ENCODE measurements at places on chromosomes 4 and X.

GRCh38 chr4:77021614-77022089 is 54.1 kb downstream of the CCNI start:
- peak; percentile 87 for DNase-seq

DNA sequence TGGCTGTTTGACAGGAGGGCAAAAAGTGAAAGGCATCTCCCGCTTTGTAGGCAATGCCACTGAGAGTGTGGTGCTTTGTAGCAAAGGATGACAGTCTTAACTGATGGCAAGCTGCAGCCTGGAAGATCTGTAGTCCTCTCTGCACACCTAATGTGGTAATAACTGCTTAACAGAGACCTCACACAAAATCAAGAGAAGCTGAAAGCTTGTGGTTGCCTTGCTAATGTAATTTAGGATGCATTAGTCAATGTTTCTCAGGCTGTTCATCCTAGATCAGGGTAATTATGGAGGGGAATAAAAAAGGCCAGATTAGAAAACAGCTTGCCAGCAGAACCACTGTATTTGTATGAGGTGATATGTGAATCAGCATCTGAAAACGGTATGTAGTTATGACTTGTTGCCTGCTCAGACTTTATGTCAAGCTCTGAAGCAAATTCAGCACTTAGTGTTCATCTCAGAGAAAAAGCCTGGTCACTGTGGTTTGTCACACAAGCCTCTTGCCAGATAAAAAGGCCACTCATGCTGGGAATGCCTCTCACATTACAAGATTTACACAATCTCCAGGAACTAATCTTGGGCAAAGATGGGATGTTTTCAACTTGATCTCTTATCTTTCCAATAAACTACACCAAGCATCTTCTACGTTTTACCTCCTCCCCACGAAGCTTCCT is 130.8 kb downstream of the ENOX2 start:
- DNase-seq, result peak; percentile 46

GRCh38 chr4:121148000-121148399 is 16.1 kb downstream of the TNIP3 start:
- peak; percentile 86 for DNase-seq

GRCh38 chrX:97594646-97595224 is 711.0 kb downstream of the RPA4 start:
- no peak for DNase-seq

DNA sequence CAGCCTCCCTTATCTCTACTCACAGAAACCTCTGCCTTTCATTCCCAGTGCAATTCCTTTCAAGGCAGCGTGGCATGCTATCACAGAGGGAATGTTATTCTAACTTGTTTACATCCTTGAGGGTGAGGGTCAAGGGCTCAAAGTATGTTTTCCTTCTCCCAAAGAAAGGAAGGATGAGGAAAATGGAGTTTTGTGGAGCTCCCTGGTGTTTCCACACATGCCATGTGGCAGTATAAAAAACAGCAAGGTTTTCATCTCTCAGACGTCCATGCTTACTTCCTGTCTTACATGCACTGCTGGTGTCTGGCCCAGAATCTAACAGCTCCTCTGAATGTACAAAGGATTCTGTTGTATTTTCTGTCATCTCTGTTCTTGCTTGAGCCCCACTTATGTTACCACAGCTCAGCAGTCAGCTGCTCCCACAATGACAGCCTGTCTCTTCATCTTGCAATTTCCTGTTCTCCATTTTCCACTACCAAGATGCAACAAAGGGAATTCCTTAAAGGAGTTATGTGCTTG is 128.0 kb downstream of the SNCA start:
- DNase-seq, result peak; percentile 11

- DNase-seq, result no peak
Observed at GRCh38 chr4:113825272-113825671, 63.7 kb upstream of the CAMK2D start.

GRCh38 chr4:36824682-36825081 is 419.9 kb upstream of the NWD2 start:
- DNase-seq, result no peak

DNA sequence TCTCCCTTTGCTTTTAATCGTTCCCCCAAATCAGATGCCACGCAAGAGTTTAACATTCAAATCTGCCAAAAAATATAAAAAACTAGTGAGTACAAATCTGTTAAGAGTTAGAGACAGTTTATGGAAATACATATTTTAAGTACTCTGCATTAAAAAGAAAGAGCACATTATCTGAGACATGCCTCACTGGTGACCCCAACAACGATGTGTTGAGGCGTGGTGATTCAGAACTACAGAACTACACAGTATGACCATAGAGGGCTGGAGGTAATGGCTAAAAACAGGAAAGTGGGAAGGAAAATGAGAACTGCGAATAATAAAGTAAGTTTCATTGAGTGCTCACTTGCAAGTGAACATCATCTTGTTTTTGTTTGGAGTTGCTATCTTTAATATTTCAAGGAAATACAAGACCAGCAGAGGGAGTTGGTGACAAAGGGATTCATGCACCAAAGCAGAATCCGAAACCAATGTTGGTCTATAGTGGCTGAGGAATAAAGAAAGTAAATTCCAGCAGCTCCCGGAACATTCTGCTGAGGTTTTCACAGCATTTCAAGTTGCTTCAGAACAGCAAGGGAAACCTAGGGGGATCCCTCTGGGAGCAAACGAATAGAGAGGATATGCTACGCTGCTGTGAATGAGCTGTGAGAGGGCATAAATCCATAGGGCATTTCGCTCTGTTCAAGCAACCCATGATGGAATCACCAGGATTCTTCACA is 92.2 kb downstream of the DCHS2 start:
- DNase-seq, result peak; percentile 43

GRCh38 chr4:94680176-94680862 is 77.4 kb upstream of the BMPR1B start:
- DNase-seq, result no peak

DNA sequence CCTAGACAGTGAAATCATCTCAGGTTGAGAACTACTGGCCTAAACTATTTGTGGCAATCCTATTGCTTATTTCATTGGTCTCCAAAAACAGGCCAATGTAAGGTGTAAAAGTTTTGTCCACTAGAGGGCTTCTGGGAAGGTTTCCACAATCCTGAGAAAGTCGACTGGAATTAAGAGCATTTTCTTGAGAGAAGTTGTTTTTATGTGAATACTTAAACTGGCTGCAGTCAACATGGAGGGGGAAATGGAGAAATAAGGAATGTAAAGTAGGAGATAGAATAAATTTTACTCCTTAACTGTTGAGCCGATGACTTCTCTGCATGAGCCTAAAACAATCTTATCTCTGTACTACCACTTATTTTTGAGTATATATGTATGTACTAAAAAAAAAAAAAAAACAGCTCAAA is 11.0 kb upstream of the EIF4E start:
- peak; percentile 76 for DNase-seq

DNA sequence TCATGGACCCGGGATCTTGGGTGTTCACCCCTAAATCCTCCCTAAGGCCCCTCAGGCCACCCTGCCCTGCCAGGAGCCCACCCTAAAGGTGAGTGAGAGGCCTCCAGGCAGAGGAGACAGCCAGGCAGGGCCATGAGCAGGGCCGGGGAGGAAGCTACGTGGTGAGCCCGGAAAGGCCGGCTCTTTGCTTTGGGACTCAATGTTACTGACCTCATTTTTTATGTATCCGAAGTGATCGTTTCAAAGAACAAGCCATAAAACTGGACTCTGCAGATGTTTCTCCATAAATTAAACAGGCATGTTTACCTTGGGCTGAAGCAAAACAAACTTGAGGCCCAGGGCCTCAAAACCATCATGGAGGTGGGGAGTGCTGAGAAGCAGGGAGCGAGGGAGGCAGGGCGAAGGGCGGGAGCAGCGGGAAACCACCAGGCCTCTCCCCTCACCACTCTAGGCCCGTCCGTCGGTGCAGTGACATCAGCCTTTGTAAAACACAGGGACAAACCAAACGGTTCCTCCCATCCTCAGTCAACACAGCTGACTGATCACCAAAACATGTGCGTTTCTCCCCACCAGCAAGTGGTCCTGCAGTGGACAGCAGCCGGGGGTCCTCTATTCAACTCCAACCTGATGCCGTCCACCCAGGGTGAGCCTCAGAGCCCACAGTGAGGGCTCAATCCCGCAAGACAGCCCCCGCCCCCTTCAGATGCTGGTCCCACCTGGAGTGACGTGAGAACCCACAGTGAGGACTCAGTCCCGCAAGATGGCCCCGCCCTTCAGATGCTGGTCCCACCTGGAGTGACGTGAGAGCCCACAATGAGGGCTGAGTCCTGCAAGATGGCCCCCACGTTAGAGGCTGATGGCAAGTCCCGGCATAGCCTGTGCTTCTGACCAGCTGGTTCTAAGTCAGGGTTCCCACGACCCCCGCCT is 102.9 kb upstream of the LRPAP1 start:
- DNase-seq, result no peak

GRCh38 chr4:53532521-53532920 is 58.8 kb downstream of the LNX1 start:
- peak; percentile 80 for DNase-seq

DNA sequence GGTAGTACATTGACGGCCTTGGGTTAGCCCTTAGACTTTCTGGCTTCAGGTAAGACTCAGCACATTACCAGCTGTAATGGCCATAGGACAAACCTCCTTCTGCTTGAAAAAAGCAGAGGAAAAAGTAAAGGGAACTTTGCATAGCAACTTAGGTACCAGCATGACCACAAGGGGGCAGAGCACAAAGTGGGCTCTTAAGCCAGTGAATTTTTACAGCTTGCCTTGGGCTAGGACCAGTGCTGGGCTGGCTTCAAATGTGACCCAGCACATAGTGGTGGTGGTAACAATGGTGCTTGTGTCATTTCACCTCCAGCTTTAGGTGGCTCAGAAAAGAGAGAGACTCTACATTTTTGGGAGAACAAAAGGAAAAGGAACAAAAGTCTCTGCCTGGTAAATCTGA is 66.1 kb downstream of the KLHL4 start:
- DNase-seq, result no peak

GRCh38 chr4:41285202-41285863 is 28.6 kb downstream of the UCHL1 start:
- DNase-seq, result peak; percentile 11

GRCh38 chr4:112099701-112100297 is 45.5 kb upstream of the FAM241A start:
- peak; percentile 62 for DNase-seq

DNA sequence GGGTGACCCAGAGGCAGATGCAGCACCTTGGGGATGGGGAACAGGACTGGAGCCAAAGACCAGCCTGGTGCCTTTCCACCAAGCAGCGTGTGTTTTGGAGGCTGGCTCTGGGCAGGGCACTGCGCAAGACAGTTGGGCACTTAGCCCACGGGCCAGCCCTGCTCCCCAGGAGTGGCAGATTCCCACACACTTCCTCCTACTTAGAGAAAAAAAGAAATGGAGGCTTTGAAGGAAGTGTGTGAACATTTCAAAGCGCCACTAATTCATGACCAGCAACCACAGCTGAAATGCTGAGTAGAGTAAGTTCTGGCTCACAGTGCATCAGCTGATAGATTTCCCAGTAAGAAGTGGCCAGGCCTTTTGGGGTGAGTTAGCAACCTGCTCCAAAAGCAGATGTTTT is 54.9 kb upstream of the LGI2 start:
- no peak for DNase-seq

GRCh38 chr4:167399201-167399600 is 164.9 kb upstream of the SPOCK3 start:
- no peak for DNase-seq

DNA sequence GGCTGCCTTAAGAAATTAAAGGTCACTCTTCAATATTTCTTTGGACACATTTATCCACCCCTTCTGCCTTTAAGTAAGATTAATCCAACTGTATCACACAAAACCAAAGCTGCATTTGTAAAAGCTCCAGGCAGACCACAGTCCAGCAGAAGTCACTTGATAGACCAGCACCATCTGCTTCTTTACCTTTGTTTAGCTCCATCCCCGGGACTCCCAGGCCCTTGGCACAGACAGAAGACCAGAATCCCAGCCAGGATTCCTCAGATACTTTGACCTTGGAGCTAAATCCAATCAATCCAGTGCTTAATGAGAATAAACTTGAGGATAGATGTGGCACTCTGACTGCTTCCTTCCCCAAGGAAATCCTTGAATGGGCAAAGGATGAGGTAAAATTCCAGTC is 333.1 kb upstream of the RASGEF1B start:
- DNase-seq, result no peak

- peak; percentile 27 for DNase-seq
Observed at GRCh38 chr4:26076000-26076587, 162.1 kb downstream of the SMIM20 start.

DNA sequence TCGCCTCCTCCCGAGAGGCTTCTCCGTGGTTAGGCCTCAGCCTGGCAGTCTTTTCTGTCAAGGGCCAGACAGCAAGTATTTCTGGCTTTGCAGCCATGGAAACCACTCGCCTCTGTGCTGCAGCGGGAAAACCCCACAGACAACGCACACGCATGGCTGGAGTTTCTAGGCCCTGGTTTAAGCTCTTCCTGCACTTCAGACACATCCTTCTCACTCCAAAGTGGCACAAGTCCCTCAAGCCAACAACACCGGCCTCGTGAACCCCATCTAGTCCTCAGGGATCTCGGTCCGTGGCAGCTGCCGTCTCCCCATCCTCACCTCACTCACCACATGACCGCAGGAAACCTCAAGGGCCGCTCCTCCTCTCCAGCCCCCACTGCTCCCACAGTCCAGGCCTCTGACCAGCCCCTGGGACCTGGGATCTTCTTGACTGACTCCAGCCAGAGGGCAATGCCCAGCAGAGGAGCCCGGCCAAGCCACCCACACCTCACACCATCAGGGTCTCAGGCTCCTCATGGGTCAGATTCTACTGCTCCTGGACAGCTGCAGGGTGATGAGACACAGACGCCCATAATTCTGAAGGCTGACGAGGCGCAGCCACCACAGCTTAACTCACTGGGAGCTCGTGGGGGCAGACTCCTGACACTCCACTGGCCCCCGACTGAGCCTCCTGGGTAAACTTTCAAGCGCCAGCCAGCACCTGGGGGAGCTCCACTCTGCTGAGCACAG is 21.7 kb downstream of the LETM1 start:
- no peak for DNase-seq

- DNase-seq, result no peak
Observed at GRCh38 chr4:64780664-64781063, 371.4 kb upstream of the TECRL start.

DNA sequence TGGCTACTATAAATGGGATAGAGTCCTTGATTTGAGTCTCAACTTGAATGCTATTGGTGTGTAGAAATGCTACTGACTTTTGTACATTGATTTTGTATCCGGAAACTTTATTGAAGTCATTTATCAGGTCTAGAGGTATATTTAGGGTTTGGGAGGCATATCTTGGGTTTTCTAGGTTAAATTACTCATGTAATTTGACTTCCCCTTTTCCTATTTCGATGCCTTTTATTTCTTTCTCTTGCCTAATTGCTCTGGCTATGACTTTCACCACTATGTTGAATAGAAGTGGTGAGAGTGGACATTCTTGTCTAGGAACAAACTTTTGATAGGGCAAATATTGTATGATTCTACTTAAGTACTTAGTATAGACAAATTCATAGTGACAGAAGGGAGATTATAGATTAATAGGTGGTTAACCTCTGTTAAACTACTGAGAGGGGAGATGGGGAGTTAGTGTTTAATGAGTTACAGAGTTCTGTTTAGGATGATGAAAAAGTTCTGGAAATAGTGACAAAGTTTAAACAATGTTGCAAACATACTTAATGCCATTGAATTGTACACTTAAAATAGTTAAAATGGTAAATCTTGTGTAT is 22.8 kb upstream of the HSPA4L start:
- no peak for DNase-seq

- peak; percentile 5 for DNase-seq
Observed at GRCh38 chrX:8879750-8880149, 78.6 kb upstream of the FAM9A start.
